ENCODE measurements at places on chromosomes 6 and 20.

DNA sequence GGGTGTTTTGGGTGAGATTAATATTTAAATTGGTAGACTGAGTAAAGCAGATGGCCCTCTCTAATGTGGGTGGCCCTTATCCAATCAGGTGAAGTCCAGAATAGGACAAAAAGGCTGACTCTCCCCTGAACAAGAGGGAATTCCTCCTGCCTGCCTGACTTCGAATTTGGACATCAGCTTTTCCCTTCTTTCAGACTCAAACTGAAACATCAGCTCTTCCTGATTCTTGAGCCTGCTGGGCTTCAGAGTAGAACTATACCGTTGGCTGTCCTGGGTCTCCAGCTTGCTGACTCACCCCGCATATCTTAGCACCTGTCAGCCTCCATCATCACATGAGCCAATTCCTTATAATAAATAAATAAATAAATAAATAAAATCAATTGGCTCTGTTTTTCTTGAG, 15.0 kb upstream of the TGM6 start:
- DNase-seq = no peak

GRCh38 chr20:52268184-52268749, 76.7 kb upstream of the ZFP64 start:
- no peak for DNase-seq

GRCh38 chr20:45445805-45446562, 23.6 kb upstream of the WFDC2 start:
- DNase-seq = peak; percentile 45

DNA sequence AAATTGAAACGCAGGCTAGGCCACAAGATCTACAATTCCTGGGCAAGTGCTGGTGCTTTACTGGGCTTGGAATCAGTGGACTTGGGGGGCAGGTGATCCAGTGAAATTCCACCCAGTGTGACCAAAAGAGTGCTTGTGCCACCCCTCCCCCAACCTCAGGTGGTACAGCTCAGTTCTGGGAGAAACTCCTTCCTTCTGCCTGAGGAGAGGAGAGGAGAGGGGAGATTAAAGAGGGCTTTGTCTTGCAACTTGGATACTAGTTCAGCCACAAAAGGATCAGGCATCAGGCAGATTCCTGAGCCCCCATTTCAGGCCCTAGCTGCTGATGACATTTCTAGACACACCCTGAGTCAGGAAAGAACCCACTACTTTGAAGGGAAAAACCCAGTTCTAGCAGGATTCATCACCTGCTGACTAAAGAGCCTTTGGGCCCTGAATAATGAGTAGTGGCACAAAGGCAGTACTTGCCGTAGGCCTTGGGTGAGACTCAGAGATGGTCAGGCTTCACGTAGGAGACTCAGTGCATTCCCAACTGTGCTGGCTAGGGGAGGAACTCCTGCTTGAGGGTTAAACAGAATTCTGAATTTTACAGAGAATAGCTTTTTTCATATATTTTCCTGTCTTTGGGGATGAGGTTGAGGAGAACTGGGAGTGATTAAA, 446.7 kb downstream of the BMP2 start:
- DNase-seq = no peak

DNA sequence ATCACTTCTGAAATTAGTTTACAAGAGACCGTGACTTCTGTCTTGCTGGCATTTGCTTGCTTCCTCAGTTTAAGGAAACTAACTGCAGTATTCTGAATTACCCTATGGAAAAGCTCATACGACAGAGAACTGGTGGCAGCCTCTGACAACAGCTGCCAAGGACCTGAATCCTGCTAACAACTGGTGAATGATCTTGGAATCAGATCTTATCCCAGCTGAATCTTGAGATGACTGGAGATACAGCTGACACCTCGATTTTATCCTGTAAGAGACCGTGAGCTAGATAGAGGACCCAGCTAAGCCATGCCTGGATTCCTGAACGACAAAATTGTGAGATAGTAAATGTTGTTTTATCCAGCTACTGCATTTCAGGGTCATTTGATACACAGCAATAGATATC, 202.3 kb downstream of the OGFRL1 start:
- DNase-seq = no peak

GRCh38 chr6:129370268-129370916, 339.6 kb downstream of the ARHGAP18 start:
- peak; percentile 58 for DNase-seq

- DNase-seq = peak; percentile 45
Measured at GRCh38 chr6:108737594-108738546, 110.4 kb upstream of the ARMC2 start.

GRCh38 chr6:54491431-54491830, 183.2 kb downstream of the TINAG start:
- DNase-seq = no peak

DNA sequence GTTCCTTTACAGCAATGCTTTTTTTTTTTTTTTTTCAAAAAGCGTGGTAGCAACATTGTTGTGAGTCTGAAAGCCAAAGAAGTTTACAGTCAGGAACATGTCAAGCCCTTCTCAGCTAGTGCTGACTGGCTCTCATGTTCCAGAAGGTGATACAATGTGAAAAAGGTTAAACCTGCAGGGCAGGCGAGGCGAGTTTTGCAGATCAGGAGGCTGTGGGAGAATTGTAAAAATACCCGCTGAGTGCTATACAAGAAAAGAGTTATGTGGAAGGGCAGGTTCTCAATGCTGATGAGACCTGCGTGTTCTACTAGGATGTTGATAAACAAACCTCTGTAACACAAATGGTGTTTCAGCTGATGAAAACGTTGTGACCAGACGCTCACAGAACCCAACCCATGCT, 30.9 kb upstream of the RPP40 start:
- no peak for DNase-seq

DNA sequence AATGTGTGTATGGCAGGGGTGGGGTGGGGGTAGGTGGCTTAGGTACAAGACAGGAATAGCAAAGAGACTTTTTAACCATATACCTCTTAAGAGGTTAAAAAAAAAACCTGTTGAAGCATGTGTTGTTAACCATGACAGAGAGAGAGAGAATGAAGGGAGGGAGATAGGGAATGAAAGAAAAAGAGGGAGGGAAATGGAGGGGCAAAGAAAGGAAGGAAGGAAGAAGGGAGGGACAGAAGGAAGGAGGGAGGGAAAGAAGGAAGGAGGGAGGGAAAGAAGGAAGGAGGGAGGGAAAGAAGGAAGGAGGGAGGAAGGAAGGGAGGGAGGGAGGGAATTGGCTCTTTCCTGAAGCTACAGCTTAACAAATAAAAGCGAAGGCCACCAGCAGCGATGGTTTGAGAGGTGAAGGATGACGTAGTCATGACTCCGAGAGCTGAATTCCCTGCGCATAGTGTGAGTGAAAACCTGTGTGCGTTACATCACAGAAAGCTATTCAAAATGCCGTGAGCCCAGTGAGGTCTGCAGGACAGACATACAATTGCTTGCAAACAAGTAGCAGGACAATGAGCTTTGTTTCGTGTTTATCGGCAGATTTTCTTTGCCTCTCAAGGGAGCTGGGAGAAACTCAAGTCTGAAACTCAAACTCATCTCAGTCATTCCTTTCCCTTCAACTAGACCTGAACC, 88.6 kb upstream of the NEDD9 start:
- no peak for DNase-seq

GRCh38 chr20:36991703-36992102, 40.2 kb upstream of the SAMHD1 start:
- DNase-seq = no peak

DNA sequence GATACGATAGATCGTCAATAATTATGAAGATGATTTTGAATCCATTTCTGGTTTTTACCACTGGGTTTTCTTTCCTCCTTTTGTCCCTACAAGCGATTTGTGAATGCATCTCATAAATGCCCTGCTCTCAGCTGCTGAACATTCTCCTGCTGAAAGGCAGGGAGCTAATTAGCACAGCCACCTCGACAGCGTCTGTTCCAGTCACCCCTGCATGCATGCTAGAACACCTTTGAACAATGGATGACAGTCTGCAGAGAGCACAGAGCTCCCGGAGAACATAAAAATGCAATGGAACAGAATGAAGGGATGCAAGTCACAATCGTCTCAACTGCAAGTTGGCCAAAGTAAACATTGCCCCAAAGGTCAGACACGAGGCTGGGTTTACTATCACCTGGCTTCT, 105.8 kb downstream of the SLC35B3 start:
- no peak for DNase-seq

DNA sequence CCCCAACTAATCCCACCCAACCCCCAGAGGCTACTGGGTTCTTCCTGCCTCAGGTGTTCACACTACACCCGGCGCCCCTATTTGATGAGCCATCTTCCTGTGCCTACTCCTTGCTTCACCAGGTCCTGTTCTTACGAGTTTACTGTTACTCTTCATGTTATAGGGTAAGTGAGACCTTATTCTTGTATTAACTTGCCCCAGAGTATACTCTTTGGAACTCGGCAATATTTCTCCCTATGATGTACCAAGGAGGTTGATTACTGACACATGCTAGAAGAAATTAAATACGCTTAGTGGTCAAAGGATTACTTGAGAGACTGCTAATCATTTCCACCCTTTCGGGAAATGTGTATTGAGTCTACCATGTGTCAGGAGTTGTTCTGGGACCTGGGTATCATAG, 8.9 kb downstream of the RING1 start:
- no peak for DNase-seq

DNA sequence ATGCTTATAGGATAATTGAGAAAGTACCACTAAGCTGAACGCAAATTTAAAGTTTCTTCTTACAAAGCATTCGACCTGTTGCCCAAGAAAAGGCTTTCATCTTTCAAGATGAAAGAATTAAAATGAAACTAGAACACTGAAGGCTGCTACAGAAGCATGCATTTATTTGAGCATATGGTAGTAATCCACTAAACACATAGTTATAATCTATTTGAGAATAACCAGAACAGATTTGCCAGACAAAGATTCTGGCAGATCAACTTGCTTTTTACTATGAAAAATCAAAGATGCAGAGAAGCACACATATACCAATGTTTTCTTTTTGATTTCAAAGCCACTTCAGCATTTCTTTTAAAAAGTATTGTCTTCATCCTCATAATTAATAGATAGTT, 412.2 kb downstream of the UTRN start:
- DNase-seq = no peak

GRCh38 chr6:29912840-29913239, 29.5 kb upstream of the HLA-A start:
- DNase-seq = no peak

GRCh38 chr6:38775870-38776269, 60.8 kb downstream of the DNAH8 start:
- no peak for DNase-seq

DNA sequence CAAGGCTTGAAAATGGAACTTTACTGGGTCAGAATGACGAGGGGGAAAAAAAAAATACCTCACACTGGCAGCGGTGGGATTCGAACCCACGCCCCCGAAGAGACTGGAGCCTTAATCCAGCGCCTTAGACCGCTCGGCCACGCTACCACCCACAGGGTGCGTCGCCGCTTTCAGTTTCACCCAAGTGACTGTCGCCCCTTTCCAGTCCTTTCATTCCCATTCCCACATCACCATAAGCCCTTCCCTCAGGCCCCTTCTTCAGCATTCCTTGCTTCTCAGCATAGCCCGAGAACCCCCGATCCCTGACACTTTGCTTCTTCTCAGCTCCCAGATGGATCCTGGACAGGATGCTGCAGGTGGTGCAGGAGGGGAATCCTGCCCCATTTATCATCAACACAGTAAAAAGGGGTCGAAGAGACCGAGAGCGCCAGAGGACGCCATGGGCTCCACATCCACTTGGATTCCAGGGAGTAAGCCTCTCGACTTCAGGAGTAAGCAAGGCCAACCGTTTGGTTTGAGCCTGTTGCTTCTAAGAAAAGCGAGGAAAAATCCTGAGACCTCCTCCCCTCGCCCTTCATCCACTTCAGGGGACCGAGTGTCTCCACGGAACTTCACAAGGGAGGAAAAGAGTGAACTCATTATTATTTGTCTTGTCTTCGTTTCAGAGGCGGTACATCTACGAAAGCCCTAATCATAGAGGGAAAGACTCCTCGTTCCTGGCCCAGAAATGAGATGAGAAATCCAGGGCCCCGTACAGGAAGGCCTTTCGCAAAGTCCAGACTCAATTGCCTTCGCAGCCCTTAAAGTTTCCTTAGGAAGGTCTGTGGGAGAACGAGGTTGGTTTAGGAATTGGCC, 20.0 kb upstream of the TRIM27 start:
- peak; percentile 81 for DNase-seq

DNA sequence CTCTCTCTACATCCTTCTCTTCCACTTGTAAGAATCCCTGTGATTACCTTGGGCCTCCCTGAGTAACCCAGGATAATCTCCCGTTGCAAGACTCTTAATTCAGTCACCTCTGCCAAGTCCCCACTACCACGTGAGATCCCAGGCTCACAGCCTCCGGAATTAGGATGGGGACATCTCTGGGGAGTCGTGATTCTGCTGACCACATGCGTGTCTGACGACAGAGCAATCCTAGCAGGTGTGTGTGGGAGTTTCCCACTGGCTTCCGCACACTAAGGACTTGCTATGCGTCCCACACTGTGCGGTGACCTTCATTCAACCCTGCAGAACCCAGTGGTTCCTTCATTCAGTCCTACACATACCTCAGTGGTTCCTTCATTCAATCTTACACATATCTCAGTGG, 11.9 kb downstream of the CDH4 start:
- DNase-seq = no peak

- DNase-seq = no peak
Measured at GRCh38 chr20:58668901-58669286, 17.8 kb downstream of the STX16 start.

GRCh38 chr6:40972814-40973213, 66.2 kb downstream of the UNC5CL start:
- DNase-seq = no peak

GRCh38 chr6:41347378-41348050, 12.1 kb downstream of the NCR2 start:
- DNase-seq = no peak

DNA sequence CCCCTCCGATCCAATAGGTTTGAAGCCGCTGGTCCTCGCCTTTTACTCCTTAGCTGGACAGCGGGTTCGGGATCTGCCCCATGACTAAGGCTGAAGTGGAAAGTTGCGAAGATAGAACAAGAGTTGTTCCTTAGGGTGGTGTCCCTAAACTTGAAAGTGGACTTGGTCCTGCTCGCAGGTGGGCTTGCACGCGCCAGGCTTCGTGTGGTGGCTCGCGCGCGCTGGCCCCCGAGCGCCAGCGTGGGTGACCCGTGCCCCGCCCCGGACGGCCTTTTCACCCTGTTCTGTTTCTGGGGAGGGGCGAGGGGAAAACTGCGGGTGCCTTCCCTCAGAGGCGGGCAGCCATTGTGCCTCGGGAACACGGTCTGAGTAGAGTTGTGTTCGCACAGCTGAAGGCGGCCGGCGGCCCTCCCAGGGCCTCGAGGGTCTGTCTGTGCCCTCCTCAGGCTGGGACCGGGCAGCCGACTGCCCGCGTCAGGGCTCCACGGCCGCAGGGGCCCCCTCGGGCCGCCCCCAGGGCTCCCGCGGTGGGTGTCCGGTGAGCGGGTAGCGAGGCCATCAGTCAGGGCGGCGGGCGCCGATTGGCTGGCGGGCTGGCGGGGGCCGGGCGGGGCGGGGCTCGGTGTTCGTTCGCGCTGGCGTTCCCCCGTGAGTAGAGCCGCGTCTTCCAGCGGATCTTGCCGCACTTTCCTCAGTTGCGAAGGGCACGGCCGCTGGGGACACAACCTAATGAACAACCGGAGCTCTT, 33.0 kb downstream of the RREB1 start:
- peak; percentile 83 for DNase-seq

- DNase-seq = no peak
Measured at GRCh38 chr6:166673309-166673708, 46.3 kb upstream of the RPS6KA2 start.
